ENCODE measurements at places on chromosomes 12 and 14.
A peak's percentile ranks its signal among the peaks of the same experiment; 100 is the strongest.

DNA sequence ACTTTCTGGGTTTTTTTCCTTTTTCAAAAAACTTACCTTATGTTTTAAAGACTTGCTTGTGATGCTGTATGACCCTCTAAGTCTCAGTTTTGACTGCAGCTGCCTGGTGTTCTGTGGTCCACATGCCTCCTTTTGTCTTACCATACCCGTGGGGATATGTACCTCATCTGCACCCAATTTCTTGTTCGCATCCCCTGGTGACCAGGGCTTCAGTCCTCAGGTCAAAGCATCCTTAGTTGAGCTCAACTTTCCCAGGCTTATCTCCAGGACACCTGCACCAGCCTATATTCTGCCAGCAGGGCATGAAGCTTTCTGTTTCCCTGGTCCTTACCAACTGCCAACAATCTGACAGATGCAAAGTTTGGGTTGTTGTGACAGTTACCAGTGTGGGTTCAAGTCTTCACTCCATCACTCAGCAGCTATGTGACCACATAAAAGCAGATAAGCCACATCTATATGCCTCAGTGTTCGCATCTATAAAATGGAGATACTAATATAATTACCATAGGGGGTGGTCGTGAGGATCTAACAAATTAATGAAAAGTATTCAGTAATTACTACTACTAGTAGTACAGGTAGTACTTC, 94.0 kb downstream of the NTF3 start:
- DNase-seq, result no peak

DNA sequence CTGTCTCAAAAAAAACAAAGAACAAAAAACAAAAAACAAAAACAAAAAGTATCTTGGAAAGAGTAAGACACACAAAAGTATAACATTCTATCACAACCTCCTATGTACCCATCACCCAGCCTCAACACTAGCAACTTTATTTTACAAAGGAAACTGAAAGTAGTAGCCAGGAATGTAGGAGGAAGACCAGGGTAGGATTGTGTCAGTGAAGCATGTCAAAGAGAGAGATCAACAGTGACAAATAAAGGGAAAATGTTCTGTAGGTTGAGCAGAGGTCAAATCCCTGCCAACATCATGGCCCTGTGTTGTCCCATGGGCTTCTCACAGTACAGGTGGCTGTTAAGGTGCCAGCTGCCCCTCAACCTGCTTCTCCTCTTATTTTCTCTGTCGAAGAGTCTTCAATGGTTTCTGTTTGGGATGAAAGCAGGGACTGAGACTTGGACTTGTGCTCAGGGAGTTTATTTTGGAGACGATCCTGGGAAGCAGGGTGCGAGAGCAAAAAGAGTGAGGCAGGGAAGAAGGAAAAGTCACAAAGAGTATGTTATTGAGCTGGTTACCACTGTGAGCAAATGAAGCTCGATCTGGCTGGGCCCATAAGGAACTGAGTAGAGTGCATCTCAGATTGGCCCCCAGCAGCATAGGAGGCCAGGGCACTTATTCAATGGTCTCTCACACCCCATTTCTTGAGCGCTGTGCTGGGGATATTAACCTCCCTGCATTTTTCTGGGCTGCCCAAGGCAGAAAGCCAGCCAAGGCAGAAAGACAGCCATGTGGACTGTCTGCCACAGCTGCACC, 29.4 kb upstream of the CTDSP2 start:
- DNase-seq, result no peak

DNA sequence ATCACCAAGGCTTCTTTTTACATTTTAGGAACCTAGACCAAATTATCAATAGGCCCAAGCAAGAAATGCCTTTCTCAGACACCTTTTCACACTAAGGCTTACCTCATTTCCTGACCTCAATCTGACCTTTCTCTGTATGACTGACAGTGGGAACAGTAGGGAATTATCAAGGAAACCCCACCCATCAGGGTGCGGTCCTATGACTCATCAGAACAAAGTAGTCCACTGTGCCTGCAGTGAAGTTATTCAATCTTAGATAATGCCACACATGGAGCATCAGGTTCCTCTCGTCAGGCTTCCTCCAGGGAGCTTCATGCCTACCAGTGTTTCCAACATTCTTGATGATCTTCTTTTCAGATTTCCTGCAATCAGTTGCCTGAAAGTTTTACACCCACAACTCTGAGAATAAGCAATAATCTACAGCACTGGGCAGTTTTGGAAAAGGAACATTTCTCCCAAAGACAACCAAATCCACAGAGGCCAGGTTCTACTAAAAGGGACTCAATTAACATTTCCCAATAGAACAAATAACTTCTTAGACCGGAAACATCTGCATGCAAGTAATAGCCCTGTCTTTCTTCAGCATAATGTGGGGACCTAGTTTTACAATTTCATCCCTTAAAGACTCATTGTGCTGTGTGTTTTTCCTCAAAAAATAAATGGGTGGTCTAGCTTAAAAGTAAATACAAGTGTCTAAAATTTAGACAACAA, 35.9 kb upstream of the TMTC2 start:
- DNase-seq, result no peak

DNA sequence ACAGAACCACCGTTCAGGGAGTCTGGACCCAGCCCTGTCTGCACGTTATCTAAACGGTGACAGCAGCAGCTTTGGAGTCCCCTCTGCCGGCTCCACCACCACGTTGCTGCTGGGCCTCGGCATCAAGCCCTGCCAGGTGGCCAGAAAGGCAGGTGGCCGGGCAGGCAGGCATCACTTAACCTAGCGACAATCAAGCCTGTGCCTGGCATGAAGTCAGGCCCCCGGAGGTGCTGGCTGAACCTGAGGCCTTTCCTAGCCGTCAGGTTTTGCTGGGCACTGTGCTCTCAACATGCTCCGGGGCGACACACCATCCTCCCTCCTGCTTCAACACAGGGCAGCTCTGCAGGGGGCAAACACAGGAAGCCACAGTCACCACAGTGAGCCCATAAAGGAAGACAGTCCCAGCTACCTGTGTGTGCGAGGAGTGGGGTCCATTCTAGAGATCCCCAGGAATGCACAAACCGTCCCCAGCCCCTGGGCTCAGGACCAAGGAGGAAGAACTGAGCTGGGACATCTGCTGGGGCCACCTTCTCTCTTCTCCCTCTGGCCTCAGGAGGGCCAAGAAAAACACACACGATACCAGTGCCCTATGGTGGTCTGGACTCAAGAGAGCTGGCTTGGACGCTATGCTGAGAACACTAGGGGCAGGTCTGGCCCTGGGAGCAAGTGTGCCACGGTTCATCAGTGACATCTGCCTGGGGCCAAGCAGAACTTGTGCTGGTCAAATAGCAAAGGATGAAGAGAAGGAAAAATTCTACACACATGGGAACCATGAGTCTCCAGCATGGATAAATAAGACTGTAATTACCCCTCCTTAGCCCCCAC, 44.7 kb downstream of the CCDC88C start:
- no peak for DNase-seq

DNA sequence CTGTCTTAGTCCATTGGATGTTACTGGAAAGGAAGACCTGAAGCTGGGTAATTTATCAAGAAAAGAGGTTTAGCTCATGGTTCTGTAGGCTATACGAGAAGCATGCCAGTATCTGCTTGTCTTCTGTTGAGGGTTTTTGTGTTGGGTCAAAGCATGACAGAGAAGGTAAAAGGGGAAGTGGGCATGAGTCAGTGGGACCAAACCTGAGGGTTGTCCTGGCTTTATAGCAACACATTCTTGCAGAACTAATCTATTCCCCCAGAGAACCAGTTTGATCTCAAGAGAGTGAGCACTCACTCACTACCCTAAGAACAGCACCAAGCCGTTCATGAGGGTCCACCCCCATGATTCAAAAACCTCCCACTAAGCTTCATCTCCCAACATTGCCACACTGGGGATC, 19.0 kb upstream of the KRAS start:
- DNase-seq, result peak; percentile 28

GRCh38 chr12:93144109-93144508, 215.0 kb upstream of the EEA1 start:
- peak; percentile 22 for DNase-seq

Data from fibroblast of skin of right biceps (primary cell).